ENCODE measurements at places on chromosomes 5 and 9. TPM values are rescaled to one million over a fixed set of nuclear protein-coding genes. Genes with fewer than 3 reads are reported as not detected.
A peak's percentile ranks its signal among the peaks of the same experiment; 100 is the strongest.

The IL4 gene
- total RNA-seq, result 1.5 TPM

The ZBTB5 gene
- total RNA-seq, result 9.9 TPM

The DMRTA1 gene
- not detected for total RNA-seq

GRCh38 chr5:8730194-8730593, 815.7 kb downstream of the SEMA5A start:
- DNase-seq, result no peak
- no peaks in the 10 kb centered on the region for H3K36me3 ChIP-seq

DNA sequence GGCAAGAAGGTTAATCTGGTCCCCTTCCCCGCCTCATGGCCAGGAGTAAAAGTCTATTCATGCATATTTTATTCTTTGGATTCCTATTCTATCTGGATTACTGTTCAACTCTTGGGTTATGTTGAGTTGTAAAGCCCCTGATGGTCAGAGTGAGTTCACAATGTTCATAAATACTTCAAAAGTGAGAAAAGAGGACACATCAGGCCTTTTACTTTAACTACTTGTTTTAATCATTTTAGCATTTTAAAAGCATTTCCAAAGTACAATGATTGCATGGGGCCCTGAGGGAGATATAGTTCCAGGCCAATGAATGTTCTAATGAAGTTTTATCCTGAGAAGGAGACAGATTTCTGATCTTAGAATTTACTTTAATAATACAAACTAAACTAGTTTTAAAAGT, 93.9 kb downstream of the BOD1 start:
- H3K4me1 ChIP-seq, result no peaks in the 10 kb centered on the region
- no peaks in the 10 kb centered on the region for H3K36me3 ChIP-seq
- DNase-seq, result no peak
- peaks cover 17% of the 10 kb centered on the region for H3K27me3 ChIP-seq

DNA sequence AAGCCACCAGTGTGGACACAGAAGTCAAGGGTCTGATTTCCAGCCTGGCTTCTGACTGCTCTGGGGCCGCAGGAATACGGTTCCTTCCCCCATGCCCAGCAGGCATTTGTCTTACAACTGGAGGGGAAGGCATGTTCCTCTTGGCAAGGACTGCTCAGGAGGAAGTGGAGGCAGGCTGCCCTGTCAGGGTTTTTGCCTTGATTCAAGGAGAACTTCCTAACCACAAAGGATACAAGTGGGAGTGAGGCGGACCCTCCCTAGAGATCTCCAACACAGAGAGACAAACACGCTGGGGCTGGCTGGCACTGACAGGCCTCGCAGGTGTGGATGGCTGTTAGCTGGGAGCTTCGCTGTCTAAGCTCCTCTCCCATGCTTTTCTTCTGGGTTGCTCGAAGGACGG, 19.1 kb downstream of the TGFBI start:
- no peak for DNase-seq
- no peaks in the 10 kb centered on the region for H3K27me3 ChIP-seq
- H3K27ac ChIP-seq, result no peak overlapping the region
- no peaks in the 10 kb centered on the region for H3K36me3 ChIP-seq

- DNase-seq, result no peak
- no peak overlapping the region for H3K27ac ChIP-seq
- H3K27me3 ChIP-seq, result peaks cover 23% of the 10 kb centered on the region
- H3K36me3 ChIP-seq, result no peaks in the 10 kb centered on the region
Observed at GRCh38 chr5:5537426-5537825, 114.9 kb downstream of the ICE1 start.

DNA sequence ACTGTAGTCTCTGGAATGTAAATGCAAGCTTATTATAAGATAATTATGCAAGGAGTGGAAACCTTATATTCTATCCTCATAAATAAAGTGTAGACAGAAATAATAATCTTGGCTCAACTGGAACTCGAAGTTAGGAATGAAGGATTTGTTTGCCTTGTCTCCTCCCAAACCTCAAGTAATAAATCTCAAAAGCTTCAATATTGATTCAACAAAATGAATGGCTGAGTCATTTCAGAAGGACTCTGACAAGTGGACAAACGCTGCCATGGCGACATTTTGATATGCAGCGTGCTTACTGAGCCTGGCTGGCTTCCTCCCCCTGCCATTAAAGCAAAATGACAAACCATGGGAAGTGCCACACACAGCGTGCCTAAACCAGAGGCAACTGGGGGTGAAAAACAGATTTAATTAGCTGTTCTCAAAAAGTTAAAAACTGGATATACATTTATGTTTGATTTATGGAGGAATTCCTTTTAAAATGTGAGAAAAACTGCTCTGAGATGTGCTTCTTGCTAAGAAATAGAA, 10.5 kb upstream of the ADGRV1 start:
- H3K4me3 ChIP-seq, result no peak overlapping the region
- DNase-seq, result no peak
- H3K27ac ChIP-seq, result no peak overlapping the region
- H3K27me3 ChIP-seq, result peaks cover 16% of the 10 kb centered on the region

GRCh38 chr9:123044586-123044985, 11.1 kb downstream of the GPR21 start:
- H3K27ac ChIP-seq, result no peak overlapping the region
- DNase-seq, result no peak
- no peaks in the 10 kb centered on the region for H3K4me1 ChIP-seq
- H3K27me3 ChIP-seq, result no peaks in the 10 kb centered on the region

DNA sequence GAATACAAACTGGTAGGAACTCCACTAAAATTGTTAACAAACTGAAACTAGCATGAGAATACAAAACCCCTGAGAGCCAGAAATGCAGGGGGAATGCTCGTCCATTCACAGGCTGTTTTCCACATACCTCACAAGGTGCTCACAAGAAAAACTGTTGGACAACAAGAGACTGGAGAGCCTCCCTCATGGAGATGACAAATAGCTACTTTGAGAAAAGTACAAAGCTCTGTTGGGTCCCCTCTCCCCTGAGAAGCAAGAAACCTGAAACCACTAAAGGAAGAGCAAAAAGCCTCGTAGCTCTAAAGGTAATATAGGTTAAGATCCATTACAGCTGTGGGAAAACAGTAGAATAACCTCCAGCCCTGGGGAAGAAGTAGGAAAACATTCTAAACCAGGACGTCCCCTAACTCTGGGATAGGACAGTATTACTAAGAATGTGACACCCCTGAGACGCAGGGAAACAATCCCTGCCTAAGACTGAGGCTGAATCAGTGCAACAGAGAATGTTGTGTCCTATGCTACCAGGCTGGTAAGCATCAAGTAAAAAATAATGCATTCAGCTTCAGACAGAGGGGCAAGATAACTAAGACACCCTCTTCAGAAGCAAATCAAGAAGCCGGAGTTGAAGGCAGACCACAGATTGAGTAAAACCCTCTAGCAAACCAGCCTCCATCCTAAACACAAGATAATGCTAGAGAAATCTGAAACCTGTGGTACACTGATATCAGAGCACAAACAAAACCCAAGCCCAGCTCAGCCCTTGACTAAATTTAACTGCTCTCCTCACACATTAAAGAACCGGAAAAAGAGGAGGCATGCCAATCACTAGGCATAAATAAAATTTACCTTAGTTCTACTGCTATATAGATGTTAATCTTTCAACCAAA, 160.2 kb downstream of the SSBP2 start:
- DNase-seq, result no peak
- no peaks in the 10 kb centered on the region for H3K27me3 ChIP-seq
- no peak overlapping the region for H3K27ac ChIP-seq
- H3K36me3 ChIP-seq, result peaks cover 6% of the 10 kb centered on the region
- peaks cover 10% of the 10 kb centered on the region for H3K4me1 ChIP-seq

DNA sequence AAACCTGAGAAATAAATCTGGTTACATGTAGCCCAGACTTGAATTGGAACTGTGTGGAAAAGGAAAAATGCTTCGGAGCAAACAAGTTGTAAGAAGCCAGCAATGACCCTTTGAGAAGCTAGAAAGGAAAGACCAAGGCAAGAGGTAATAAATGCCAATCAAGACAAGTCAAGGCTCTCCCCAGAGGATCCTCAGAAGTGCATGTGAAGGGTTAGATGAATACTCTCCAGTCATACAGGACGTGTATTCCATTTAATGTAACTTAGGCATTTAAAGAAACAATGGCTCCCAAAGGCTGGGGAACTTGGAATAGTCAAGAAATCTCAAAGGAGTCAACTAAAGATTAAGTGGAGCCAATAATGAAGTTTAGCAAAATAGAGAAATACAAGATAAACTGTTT, 36.2 kb downstream of the EPB41L4A start:
- no peaks in the 10 kb centered on the region for H3K36me3 ChIP-seq
- no peak overlapping the region for H3K4me3 ChIP-seq
- H3K27ac ChIP-seq, result no peak overlapping the region
- no peaks in the 10 kb centered on the region for H3K4me1 ChIP-seq

DNA sequence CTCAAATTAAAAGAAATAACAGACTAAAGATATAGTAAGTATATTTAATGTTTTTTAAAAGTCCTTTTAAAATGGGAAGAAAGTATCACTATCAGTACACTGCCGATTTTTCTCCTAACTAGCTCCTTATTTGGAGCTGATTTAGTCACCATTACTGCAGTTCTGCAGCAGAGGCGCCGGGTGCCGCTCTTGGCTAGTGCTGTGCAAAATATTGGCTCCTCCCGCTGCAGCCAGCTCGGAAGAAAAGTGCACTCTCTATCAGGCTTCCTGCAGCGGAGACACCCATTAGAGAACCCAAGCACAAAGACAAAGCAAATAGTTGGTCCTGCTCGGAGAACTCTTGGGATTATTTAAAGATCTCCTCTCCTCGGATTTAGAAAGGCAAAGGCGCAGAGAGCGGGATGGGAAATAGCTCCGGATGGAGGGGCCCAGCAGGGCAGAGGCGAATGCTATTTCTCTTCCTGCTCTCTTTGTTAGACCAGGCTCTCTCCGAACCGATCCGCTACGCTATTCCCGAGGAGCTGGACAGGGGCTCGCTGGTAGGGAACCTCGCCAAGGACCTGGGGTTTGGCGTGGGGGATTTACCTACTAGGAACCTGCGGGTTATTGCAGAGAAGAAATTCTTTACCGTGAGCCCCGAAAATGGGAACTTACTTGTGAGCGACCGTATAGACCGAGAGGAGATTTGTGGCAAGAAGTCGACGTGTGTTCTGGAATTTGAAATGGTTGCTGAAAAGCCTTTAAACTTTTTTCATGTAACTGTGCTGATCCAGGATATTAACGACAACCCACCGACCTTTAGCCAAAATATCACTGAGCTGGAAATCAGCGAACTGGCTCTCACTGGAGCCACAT, at the start of gene PCDHGB3:
Gene PCDHGB3 (plus strand): TSS at position 249 of the 855 bp plus-strand sequence. CDS start 153 bp downstream, at position 402.
- peak; percentile 46 for DNase-seq
- H3K4me1 ChIP-seq, result peaks cover 13% of the 10 kb centered on the region
- H3K4me3 ChIP-seq, result peak within 1 kb of the TSS; percentile 92
- H3K27ac ChIP-seq, result peak within 1 kb of the TSS; percentile 5

DNA sequence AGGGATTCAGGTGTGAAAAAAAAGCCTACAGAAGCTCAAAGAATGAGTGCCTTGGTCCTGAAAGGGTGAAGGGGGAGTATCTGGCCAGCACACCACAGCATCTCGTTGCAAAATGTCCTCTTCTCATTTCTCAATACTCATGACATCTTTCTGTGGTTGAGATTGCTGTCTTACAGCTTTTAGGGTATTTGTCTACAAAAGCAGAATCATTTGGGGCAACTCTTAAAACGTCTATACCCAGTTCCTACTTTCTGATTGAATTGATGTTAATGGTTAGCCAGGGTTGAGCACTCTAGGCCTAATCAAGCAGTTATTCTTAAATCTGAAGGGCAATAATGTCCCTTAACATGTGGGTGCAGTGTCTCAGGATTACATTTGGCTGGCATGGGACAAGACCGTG, 21.2 kb upstream of the PCSK5 start:
- no peak for DNase-seq
- no peak overlapping the region for H3K27ac ChIP-seq
- H3K4me1 ChIP-seq, result peaks cover 8% of the 10 kb centered on the region
- no peaks in the 10 kb centered on the region for H3K36me3 ChIP-seq

GRCh38 chr5:156181656-156182055, 145.3 kb upstream of the SGCD start:
- no peaks in the 10 kb centered on the region for H3K4me1 ChIP-seq
- H3K36me3 ChIP-seq, result no peaks in the 10 kb centered on the region
- no peak overlapping the region for H3K27ac ChIP-seq
- no peak for DNase-seq

DNA sequence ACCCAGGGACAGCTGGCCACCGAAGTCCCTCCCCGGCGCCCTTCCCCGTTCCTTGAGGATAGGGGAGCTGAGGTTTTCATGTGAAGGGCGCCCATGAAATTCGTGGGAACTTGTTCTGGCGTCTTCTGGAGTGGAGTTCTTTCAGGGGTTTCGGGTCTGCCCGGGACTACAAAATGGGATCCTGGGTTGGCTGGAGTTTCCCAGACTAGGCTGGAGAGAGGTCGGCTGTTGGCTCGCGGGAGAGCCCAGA, 3.6 kb upstream of the RGMB start:
- DNase-seq, result peak; percentile 21
- no peak overlapping the region for H3K27ac ChIP-seq
- peak overlapping the region; percentile 99 for H3K4me3 ChIP-seq
- H3K27me3 ChIP-seq, result peaks cover 46% of the 10 kb centered on the region

GRCh38 chr9:37273595-37273994, 148.9 kb upstream of the GRHPR start:
- peaks cover 15% of the 10 kb centered on the region for H3K36me3 ChIP-seq
- H3K27ac ChIP-seq, result no peak overlapping the region
- no peak for DNase-seq
- no peak overlapping the region for H3K4me3 ChIP-seq
- H3K4me1 ChIP-seq, result peaks cover 5% of the 10 kb centered on the region

DNA sequence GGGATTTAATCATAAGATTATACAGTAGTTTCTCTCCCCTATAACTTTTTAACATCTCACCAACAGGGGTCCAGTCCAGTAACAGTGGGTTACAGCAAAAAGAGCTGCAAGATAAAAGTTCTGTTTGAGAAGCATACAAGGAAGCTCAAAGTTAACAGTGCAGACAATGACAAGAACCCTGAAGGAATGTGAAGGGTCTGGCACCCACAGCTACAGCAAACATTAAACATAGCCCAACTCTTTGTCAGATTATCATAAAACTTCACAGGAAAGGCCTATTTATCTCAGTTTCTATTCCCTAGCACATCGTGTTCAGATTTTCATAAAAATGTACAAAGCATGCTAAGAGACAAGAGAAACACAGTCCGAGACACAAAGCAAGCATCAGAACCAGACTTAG, 309.4 kb downstream of the DIRAS2 start:
- DNase-seq, result no peak
- H3K4me1 ChIP-seq, result no peaks in the 10 kb centered on the region
- no peak overlapping the region for H3K27ac ChIP-seq
- peaks cover 38% of the 10 kb centered on the region for H3K27me3 ChIP-seq
- no peaks in the 10 kb centered on the region for H3K36me3 ChIP-seq

GRCh38 chr5:177113566-177114424, 19.8 kb upstream of the NSD1 start:
- no peak overlapping the region for H3K4me3 ChIP-seq
- peak; percentile 83 for DNase-seq
- H3K36me3 ChIP-seq, result no peaks in the 10 kb centered on the region
- H3K4me1 ChIP-seq, result peaks cover 27% of the 10 kb centered on the region
- no peak overlapping the region for H3K27ac ChIP-seq

- H3K27me3 ChIP-seq, result no peaks in the 10 kb centered on the region
- peak overlapping the region; percentile 14 for H3K27ac ChIP-seq
- H3K4me3 ChIP-seq, result no peak overlapping the region
- H3K36me3 ChIP-seq, result peaks cover 31% of the 10 kb centered on the region
- H3K4me1 ChIP-seq, result peaks cover under 1% of the 10 kb centered on the region
- DNase-seq, result no peak
Observed at GRCh38 chr9:131616983-131617604, 71.8 kb downstream of the PRRT1B start.

GRCh38 chr5:119879446-119879845, 250.1 kb downstream of the FAM170A start:
- H3K27me3 ChIP-seq, result no peaks in the 10 kb centered on the region
- H3K36me3 ChIP-seq, result no peaks in the 10 kb centered on the region
- DNase-seq, result no peak
- H3K4me3 ChIP-seq, result no peak overlapping the region
- H3K27ac ChIP-seq, result no peak overlapping the region
- H3K4me1 ChIP-seq, result no peaks in the 10 kb centered on the region

All from activated T-cell treated with anti-CD3 and anti-CD28 coated beads, Interleukin-2, amount 50 U/mL, for 72 hours (primary cell).